Activated CD4-positive, alpha-beta T cell treated with anti-CD3 and anti-CD28 coated beads, Interleukin-2, Interleukin-4, amounts not matched to agents 100 ng/mL and 50 ng/mL, durations not matched to agents 16 hours and 8 hours (primary cell): ENCODE measurements at places on chromosomes 16 and 17.
A peak's percentile ranks its signal among the peaks of the same experiment; 100 is the strongest.

DNA sequence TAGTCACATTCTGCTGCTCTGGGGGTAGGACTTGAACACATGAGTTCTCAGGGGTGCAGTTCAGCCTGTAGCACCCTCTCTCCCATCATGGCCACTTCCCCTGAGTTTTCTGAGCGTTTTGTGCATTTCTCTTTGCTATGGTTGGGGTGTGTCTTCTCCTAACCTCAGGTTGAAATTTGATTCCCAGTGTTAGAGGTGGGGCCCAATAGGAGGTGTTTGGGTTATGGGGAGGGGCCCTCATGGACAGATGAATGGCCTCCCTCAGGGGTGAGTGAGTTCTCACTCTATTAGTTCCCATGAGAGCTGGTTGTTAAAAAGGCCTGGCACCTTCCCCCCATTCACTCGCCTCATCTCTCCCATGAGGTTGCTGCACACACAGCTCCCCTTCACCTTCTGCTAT, 101.1 kb downstream of the FOXL1 start:
- DNase-seq, result no peak

- no peak for DNase-seq
These were observed 656 bp upstream of the IGFBP4 start for GRCh38 chr17:40442392-40443195.

DNA sequence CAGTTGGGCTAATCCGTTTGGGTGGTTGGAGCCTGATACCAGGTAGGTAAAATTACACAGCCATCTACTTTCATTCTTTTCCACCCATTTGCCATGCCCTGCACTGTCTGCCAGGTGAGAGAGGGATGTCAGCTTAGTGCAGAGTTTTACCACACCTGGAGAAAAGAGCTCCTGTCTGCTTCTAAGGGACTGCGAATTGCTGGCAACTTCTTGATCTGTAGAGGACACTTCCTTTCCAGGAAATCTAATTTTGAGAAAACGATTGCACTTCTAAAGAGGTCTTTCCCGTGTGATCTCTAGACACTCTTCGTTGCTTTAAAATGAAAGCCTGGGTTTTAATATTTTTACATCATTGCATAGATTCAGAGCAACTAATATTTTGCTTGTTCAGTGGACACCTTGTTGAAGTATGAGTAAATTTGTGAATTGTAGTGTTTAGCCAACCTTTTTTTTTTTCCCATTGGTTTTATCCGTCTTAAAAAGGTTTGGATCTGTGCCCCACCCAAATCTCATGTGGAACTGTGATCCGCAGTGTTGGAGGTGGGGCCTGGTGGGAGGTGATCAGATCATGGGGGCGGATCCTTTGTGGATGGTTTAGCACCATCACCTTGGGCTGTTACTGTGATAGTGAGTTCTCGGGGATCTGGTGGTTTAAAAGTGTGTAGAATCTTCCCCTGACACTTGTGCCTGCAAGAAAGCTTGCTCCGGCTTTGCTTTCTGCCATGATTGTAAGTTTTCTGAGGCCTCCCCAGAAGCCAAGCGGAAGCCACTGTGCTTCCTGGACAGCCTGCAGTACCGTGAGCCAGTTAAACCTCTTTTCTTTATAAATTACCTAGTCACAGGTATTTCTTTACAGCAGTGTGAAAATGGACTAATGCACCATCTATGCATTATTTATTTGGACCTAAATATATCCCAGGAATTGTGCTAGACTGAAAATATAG, 104.6 kb downstream of the PRKCA start:
- DNase-seq, result peak; percentile 34

DNA sequence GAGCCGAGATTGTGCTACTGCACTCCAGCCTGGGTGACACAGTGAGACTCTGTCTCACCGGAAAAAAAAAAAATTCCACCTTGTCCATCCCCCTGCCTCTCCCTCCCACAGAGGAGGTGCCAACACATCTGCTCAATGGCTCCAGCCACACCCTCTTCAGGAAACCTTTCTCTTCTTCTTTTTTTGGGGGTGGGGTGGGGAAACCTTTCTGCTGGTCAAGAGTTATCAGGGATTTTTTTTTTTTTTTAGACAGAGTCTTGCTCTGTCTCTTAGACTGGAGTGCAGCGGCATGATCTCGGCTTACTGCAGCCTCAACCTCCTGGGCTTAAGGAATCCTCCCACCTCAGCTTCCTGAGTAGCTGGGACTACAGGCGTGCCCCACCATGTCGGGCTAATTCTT, 18.7 kb downstream of the TNS4 start:
- no peak for DNase-seq

GRCh38 chr16:30383521-30383920, 1.2 kb upstream of the SEPTIN1 start:
- no peak for DNase-seq
